ENCODE measurements at places on chromosomes 3 and 15.

- peak; percentile 80 for DNase-seq
These were observed 35.1 kb upstream of the ZDHHC23 start for GRCh38 chr3:113912552-113913236.

- no peak for DNase-seq
These were observed 453.6 kb upstream of the CFAP20DC start for GRCh38 chr3:59503441-59503840.

- DNase-seq = no peak
These were observed 67.1 kb downstream of the CEMIP start for GRCh38 chr15:80846031-80846815.

DNA sequence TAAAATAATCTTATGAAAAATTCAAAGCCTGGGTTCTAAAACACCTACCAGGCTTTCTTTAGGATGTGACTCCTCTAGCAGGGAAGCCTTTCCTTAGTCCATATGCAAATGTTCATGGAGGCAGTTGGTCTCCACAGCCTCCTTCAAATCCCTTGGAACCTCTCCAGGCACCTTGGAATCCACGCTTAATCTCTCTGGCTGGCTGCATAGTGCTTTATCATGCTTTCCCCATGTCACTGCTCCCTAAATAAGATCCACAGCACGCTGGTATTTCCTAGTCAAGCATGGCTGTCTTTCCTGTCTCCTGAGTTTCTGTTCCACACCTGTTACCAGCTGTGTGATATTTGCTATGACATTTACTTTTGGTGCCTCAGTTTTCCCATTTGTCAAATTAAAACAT, 71.3 kb downstream of the CLSTN2 start:
- no peak for DNase-seq

- no peak for DNase-seq
These were observed 90.0 kb downstream of the EFL1 start for GRCh38 chr15:82172506-82172905.

DNA sequence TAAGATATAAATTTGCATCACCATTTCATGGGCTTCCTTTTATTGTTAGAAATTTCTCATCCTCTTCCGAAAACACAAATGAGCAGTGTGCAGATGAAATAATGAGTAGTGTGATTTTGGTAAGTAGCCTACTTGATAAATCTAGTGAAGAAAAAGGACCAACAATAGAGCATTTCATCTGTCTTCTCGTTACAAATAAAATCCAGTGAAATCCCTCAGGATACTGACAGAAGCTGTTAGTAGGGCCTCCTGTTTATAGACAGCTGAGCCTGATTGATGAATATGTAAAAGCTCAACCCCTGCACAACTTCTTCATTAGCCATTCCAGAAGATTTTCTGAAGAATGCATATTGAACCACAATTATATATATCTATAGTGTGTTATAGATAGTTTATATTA, 363.7 kb upstream of the EPHA6 start:
- no peak for DNase-seq

DNA sequence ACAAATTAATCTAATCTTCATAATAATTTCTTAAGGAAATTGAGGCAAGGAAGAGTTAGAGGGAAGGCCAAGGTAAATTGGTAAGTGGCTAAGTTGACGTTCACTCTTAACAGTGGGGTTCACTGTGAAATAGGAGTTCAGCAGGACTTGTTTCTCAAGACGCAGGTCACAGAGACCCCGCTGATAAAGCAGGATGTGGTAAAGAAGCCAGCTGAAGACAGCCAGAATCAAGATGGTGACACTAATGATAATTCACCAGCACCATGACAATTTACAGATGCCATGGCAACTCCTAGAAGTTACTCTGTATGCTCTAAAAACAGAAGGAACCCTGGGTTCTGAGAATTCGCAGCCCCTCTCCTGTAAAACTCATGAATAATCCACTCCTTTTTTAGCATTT, 100.1 kb upstream of the CTDSPL start:
- DNase-seq = no peak

GRCh38 chr3:25594007-25594502, 70.7 kb downstream of the TOP2B start:
- DNase-seq = peak; percentile 88

DNA sequence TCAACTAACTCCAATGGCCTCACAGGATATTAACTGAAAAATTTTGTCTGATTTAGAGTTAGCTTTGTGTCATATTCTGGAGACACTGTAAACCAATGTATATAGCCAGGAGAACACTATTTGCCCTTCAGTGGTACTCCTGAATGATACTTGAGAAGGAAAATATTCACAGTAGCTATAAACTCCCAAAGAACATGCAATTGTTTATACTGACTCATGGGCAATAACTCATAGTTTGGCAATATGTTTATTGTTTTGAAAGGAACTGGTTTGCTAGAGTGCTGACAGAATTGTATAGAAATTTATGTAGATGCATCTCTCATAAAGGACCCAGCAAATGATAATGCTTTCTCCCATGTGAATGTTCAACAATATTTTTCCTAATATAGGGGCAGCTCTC, 537.6 kb downstream of the PLOD2 start:
- no peak for DNase-seq

DNA sequence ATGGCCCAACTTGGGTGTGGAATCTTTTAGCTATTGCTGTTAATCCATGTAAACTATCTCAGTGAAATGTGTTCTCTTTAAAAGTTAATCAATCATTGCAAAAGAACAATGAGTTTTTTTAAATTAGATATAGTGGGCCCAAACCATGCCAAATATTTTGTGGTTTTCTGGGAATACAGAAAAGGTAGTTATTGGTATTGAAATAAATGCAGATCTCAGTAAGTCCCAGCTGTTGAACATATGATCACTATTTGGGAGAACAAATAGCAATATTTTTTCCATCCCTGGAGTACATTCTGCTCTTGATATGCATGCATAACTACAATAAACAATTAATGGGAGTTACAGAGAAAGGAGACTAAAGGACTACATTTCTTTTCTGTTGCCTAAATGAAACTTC, 36.0 kb upstream of the LEKR1 start:
- peak; percentile 72 for DNase-seq

DNA sequence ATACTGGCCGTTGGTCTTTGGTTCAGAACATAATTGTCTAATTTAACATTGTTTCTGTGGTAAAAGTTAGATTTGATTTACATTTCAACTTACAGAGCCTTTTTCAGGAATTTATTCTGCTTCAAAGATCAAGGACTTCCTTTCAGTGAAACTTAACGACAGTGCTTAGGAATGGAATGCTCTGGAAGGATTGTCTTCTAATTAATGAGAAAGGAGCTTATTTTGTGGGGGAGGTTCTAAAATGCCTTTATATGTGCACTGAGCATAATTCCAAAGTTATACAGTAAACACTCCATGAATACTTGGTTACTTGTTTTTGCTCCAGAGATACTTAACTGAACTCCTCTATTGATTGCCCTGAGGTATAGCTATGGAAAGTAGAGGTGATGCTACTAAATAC, 75.7 kb downstream of the CACNA1D start:
- no peak for DNase-seq

GRCh38 chr3:42148982-42149432, 57.9 kb downstream of the TRAK1 start:
- DNase-seq = peak; percentile 86

GRCh38 chr3:52246728-52247408, 1.3 kb downstream of the PPM1M start:
- DNase-seq = no peak

DNA sequence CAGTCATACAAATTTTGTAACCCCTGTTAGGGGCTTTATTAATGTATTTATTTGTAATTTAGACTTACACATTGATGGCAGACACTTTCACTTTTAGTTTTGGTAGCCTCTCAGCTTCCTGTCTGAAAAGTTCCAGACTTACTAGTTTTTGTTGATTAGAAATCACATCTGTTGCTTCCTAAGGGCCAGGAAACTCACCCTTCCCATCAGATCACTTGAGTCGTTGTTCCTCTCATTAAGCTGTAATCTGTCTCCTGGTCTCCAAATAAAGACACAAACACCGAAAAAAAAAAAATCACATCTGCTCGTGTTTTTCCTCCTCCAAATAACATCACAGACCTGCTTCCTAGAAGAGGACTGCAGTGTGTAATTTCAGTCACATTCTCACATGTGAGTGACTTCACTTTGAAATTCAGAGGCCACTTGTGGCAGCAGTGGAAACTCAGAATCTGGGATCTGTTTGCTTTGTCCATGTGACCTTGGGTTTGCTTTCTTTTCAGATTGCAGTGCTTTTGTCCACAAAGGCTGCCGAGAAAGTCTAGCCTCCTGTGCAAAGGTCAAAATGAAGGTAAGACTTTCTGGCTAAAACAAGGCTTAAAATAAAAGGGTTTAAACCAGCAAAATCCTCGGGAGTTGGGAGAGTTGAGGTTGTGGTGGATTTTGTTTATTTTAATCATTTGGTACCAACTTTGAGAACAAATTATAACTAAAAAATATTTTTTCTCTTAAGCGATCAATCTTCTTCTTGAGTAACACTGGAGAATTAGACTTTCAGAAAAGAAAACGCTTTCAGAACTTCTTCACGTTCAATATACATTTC, 87.0 kb downstream of the KLHL25 start:
- DNase-seq = peak; percentile 73

DNA sequence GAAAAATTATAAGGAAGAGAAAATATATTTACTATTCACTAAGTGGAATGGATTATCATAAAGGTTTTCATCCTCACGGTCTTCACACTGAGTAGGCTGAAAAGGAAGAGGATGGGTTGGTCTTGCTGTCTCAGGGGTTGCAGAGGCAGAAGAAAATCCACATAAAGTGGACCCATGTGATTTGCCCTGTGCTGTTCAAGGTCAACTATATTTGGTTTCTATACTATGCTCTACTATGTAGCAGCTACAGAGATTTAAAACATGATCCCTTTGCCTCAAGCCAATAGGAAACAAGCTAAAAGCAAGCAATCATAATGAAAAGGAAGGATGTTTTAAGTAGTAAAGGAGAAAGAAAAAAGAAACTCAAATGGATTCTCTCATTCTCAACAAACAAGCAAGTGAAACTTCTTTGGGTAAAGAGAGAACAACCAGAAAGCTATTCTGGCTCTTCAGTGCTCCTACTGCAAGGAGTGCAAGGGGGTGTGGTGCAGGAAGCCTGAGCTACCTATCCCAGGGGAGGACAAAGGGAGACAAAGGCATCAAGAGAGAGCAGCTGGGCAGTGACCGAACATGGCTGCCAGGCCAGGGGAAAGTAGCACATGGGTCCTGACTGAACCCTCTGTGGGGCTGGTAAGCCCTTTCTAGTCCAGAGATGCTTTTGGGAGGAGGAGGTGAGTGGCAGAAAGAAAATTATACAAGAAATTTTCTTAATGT, 35.9 kb downstream of the SFMBT1 start:
- DNase-seq = no peak

DNA sequence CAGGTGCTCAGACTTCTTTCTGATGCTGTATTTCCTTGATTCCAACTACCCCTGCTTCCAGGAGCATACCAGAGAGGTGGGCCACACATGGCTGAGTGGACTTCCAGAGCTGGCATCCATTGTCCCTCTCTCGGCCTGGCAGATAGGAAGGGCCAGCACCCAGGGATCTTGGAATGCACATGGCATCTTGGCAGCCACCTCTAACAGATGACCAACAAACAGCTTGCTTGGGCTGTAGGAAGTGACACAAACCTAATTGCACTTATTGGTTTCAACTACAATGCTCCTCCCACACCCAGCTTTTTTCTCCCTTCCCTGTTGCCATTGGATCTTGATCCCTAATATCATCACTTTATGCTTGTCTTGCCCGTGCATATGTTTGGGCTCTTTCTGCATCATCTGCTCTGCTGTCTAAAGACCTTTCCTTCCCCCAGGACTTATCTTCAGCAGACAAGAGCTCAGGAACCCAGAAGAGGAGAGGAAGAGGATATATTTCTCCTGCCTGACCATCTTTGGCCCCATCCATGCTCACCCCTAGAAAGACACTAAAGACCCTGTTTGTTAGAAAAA, 294.6 kb downstream of the NTRK3 start:
- no peak for DNase-seq

DNA sequence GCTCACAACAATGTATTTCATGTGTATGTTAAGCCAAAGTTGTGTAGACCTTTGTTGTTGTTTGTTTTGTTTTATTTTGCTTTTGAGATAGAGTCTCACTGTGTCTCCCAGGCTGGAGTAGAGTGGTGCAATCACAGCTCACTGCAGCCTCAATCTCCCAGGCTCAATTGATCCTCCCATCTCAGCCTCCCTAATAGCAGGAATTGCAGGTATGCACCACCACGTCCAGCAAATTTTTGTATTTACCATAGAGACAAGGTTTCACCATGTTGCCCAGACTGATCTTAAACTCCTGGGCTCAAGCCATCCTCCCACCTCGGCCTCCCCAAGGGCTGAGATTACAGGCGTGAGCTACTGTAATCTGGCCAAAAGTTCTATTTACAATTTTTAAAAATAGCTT, 2.7 kb downstream of the HERC1 start:
- no peak for DNase-seq

- peak; percentile 78 for DNase-seq
These were observed 32.9 kb downstream of the ZBTB11 start for GRCh38 chr3:101643861-101644613.

DNA sequence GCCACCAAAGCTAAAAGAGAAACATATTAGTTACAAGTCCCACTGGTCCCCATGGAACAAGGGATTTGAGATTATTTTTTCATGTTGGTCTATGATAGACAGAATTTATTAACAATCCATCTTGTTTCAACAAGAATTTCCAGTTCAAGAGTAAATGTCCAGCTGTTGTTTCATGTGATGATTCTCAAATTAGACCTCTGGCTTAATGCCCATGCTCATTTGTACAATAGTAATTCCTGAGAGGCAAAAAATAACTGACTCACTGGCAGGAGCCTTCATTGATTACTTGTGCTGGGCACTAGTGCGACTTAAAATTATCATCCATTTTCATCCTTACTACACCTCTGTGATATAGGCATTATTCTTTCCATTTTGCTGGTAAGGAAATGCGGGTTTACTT, 171.3 kb downstream of the ITPR1 start:
- DNase-seq = no peak

GRCh38 chr15:67331676-67332075, 77.1 kb downstream of the IQCH start:
- peak; percentile 14 for DNase-seq

- DNase-seq = no peak
These were observed 11.5 kb downstream of the ACSBG1 start for GRCh38 chr15:78222745-78223395.

DNA sequence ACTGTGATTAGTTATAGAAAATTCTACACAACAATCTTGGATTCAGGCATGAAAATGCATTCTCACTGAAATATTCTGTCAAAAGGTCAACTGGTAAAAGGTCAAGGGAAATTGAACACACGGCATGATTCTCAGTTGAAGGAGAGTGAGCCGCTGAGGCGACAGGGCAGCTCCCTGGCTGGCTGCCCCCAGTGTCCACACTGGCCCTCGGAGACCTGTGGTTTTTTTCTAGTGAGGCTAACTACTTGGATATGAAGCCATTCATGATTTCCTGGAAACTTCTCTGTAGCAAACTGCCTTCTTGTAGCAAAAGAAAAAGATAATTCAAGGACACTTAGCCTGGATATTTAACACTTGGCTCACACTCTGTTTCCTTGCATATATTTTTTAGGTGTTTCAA, 37.2 kb downstream of the AADACL2 start:
- DNase-seq = peak; percentile 67

GRCh38 chr3:129619726-129620162, 13.3 kb upstream of the PLXND1 start:
- no peak for DNase-seq

- DNase-seq = peak; percentile 77
These were observed 304.4 kb upstream of the C2CD4B start for GRCh38 chr15:62469478-62469873.
